ENCODE measurements at places on chromosomes 16 and 17. TPM values are rescaled to one million over a fixed set of nuclear protein-coding genes. Genes with fewer than 3 reads are reported as not detected.

Gene CMTM2
- 0.25 TPM for polyA plus RNA-seq

Gene NMRAL1
- 13.7 TPM for polyA plus RNA-seq

Gene PRSS36
- 2.1 TPM for polyA plus RNA-seq

Gene HYDIN
- 1.2 TPM for polyA plus RNA-seq

Gene IGSF6
- polyA plus RNA-seq = 2.9 TPM

Gene TP53TG3B
- not detected for polyA plus RNA-seq

Gene CTF1
- polyA plus RNA-seq = 11.4 TPM

DNA sequence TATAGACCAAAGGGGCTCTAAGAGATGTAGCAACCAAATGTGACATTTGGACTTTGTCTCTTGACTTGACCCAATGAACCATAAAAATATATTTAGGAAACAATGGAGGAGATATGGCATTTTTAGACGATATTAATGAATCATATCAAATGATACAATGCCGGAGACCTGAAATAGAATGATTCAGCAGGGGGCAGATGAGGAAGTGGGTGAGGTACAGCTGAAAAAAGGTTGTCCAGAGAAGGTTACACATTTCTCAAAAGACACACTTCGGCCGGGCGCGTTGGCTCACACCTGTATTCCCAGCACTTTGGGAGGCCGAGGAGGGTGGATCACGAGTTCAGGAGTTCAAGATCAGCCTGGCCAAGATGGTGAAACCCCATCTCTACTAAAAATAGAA lies 16.5 kb upstream of the SNN start:
- no peak for DNase-seq

DNA sequence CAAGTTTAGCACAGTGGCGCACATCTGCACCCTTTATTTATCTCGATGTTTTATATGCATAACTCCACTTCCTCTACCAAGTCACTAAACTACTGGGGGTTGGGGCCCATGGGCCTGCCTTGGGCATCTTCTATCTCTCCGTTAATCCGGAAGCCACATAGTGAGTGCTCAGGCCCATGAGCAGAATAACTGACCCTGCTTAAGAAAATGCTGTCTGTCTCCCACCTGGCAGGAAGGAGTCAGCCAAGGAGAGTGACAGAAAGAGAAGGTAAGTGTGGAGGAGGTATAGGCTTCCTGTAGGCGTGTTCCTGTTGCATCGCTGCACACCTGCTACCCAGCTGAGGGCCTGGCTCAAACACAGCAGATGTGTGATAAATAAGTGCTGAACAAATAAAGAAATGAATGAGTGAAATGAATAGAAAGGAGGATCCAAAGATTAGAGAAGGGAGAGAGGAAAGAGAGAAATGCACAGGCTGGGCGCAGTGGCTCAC lies 320.1 kb downstream of the SLC39A11 start:
- DNase-seq = no peak

GRCh38 chr16:79928142-79928873 lies 327.8 kb upstream of the MAF start:
- DNase-seq = peak; percentile 57

- no peak for DNase-seq
Measured at GRCh38 chr17:81258292-81258691, 19.2 kb downstream of the NDUFAF8 start.

GRCh38 chr16:74748616-74749026 lies 26.0 kb downstream of the FA2H start:
- DNase-seq = no peak

- no peak for DNase-seq
Measured at GRCh38 chr17:50699410-50699809, 8.3 kb downstream of the ANKRD40 start.

- DNase-seq = peak; percentile 89
Measured at GRCh38 chr17:17356149-17356930, 53.2 kb downstream of the NT5M start.

- DNase-seq = no peak
Measured at GRCh38 chr17:48237456-48237855, 129.9 kb downstream of the SNX11 start.

DNA sequence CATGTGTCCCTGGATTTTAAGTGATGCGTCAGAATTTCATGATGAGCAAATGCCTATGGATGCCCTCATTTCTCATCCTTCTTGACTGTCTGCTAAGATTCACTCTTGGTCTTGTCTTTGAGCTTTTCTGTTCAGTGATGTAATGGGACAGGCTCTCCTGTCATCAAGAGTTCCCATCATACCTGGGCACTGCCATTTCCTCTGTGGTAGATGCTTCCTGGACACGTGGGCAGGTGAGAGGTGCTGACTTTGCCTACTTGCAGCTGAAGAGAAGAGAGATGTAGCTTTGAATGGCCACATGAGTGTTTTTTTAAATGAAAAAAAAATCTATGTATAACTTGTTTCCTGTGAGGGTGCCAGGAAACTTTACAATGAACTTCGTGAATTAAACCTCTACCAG lies 557.7 kb downstream of the MAF start:
- no peak for DNase-seq

DNA sequence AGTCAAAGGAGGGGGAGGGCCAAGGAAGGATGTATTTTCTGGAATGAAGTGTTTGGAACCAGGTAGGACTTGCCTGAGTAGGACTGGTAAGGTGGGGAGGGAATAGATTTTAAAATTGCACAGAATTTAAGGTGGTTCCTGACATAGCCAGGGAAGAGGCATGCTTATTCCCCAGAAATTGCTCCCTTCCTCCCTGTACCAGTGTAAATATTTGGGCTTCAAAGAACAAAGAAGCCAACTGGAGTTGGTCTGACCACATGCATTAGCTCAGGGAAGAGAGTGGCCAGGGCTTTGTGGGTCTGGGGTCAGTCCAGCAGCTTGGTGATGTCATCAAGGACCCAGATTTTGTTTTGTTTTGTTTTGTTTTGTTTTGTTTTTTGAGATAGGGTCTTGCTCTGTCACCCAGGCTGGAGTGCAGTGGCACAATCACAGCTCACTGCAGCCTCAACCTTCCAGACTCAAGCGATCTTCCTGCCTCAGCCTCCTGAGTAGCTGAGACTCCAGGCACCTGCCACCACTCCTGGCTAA lies 9.3 kb upstream of the MRTFB start:
- DNase-seq = no peak

DNA sequence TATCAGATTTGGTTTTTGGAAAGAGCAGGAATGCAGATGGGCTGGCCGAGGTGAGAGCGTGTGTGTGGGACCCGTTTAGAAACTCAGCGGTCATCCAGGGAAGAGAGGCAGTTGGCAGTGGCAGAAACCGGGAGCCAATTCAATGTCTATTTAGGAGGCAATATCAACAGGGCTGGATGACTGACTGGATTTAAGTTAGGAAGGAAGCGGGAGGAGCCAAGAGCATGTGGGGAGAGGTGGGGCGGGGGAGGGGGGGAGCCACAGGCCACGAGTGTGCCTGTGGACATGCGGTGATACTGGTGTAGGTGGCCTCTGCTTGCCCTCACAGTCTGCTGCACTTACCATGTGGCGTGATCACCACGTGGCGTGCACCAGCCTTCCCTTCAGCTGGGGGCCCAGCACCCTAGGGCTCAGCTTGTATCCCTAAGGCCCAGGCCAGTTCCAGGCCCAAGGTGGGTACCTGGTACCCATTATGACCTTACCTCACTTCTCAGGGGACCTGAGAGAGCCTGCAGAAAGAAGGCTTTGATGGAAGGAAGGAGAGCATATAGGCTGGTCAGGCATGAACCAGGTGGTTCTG lies 10.8 kb upstream of the TPPP3 start:
- no peak for DNase-seq

DNA sequence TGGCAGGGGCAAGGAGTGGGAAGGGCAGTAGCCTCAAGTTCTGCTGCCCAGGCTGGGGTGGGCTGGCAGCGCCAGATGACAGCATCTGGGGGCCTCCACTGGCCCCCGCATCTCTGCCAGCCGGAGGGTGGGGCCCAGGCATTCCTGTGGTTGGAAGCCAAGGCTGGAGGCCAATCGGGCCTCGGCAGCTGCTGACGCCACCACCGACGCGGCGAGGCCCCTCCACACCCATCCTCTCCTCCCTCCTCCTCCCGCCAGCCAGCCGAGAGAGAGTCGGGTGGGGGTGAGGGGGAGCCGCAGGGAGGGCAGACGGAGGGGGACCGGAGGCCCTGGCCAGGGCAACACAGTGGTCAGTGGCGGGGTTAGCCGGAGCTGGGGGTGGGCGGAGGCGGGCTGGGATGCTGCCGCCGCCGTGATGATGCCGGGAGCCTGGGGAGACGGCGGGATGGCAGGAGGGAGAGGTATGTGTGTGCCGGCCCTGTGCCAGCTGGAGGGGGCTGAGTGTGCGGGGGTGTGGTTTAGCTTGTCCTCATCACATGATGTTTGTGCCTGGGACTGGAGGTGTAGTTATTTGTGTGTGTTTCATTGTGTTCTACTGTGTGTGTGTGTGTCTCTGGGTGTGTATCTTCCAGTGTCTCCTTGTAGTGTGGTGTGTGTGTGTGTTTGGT lies 36.6 kb downstream of the ARHGAP23 start:
- DNase-seq = peak; percentile 96

GRCh38 chr17:73266796-73267195 lies 5.1 kb upstream of the CPSF4L start:
- no peak for DNase-seq

Measured in muscle of leg (tissue), 16 donors.